ENCODE measurements at places on chromosomes 2 and 18. TPM values are rescaled to one million over a fixed set of nuclear protein-coding genes. Genes with fewer than 3 reads are reported as not detected.

DNA sequence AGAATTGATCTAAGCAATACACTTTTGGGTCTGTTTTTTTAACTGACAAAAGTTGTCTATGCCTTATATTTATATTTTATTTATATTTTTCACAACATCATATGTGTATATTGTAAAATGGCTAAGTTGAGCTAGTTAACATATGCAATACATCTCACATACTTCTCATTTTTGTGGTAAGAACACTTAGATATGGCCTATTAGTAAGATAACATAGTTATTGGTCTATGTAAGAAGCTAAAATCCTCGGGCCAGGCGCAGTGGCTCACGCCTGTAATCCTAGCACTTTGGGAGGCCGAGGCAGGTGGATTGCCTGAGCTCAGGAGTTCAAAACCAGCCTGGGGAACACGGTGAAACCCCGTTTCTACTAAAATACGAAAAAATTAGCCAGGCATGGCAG is 275.6 kb upstream of the ID2 start:
- no peak for DNase-seq

GRCh38 chr2:196808083-196808665 is 981 bp downstream of the C2orf66 start:
- no peak for DNase-seq

DNA sequence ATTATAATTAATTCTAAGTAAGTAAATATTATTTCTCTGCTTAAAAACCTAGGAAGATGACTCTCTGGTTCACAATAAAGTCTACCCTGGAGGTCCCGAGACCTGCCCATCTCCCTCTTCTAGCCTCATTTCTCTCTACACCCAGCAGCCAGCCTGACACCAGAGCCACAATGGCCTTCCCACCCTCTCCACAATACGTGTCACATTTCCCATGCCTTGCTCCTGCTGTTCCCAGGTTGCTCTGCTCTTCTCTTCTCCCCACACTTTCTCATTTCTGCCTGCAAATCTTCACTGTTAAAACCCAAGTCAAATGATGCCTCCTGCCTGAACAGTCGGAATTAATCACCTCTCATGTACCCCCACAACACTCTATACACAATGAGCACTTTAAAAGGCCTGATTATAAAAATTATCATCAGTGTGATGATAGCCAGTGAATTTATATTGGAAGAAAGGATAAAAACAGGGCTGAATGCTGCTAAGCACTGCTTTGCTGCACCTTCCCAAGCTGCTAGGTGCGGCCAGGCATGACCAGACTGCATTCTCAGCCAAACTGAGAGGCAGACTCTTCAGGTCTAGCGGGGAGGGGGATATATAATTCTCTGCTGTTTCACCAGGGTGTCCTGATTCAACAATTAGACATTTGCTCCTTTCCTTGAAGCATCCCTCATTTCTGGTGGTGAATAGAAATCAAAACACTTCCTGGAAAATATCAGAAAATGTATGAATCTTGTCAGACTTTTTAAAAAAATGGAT is 160.6 kb downstream of the DTNA start:
- DNase-seq, result no peak

DNA sequence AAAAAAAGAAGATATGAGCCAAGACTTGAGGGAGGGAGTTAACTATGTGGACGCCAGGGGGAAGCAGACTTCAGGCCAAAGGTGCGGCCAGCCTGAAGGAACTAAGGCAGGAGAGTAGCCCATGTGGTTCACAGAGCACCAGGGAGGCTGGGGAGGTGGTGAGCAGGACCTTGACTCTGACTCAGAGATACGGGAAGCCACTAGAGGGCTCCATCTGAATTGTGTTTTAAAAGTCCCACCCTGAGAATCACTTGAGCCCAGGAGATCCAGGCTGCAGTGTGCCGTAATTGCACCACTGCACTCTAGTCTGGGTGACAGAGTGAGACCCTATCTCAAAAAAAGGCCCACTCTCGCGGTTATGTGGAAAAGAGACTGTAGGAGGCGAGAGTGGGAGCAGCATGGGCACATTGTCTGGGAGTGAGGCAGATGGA is 12.3 kb downstream of the CEP192 start:
- DNase-seq, result no peak

PCARE gene
- not detected for total RNA-seq

QPCT gene
- total RNA-seq, result 15.8 TPM
